ENCODE measurements at places on chromosomes 5 and 9. TPM values are rescaled to one million over a fixed set of nuclear protein-coding genes. Genes with fewer than 3 reads are reported as not detected.

DNA sequence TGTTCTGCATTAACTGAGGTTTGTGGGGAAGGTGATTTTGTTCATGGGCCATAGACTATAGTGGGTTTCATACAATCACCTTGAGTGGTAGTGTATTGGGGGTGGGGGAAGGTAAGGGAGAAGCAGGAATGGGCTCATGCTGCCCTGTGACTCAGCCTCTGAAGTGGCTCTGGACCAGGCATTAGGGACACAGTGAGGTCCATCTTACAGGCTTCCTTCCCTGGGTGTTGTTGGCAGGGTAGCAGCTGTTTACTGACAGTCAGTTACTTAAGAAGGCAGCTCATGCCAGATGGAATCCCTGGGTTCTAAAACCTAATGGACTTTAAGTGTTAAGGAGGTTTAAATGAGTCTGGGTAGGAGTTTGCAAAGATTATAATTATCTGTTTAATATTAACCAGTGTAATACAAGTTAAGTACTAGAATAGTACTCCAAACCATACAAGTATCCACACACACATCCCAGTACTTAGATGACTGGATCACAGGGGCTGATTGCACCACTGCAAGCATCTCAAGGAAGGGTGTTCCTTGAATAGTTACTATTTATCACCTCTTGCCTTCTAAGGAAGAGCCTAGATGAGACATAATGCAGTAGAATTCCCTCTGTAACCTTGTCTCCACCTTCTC lies 59.3 kb downstream of the CAST start:
- DNase-seq, result no peak

DNA sequence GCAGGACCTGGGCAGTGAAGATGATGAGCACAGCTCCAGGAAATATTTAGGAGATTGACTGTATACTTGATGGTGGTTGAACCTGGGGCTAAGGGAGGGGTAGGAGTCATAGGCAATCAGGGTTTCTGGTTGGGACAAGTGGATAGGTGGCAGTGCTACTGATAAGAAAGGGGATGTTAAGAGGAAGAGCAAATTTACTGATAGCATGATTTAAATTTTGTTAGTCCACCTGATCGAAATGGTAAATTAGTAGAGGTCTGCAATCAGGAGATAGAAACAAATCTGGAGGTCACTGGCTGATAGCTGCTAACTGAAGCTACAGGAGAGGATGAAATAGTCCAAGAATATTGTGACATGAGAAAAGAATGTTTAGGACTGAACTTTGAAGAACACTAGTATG lies 5.7 kb upstream of the C5orf34 start:
- no peak for DNase-seq

DNA sequence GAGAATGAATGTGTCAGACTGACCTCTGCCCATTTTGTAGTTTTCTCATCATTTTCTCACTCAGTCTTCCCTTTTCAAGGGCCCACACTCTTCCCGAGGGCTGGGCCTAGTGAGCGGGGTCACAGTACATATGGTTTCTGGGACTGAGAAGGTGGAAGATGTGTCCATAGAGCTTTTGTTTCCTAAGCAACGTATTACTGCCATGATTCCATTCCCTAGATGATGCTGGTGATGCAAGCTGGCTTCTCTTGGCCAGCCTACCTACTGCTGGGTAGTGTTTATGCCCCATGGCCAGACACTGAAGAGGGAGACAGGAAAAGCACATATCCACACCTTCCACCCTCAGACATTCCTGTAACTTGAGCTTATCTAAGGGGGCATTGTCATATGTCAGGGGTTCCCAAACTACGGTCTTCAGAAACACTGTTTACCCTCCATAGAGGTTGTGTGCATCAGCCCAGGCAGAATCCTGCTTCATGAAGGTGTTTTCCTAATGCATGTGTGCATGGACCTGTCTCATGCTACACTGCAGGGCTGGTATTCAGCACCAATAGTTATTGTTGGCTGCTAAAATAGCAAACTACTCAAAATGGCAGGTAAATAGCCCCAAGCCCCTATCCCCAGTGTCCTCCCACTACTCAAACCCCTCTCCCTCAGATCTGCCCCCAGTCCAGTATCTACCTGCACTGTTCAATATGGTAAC lies 9.5 kb downstream of the IRF1 start:
- DNase-seq, result no peak

- no peak for DNase-seq
These were observed 677 bp upstream of the ZNF79 start for GRCh38 chr9:127423476-127423933.

DNA sequence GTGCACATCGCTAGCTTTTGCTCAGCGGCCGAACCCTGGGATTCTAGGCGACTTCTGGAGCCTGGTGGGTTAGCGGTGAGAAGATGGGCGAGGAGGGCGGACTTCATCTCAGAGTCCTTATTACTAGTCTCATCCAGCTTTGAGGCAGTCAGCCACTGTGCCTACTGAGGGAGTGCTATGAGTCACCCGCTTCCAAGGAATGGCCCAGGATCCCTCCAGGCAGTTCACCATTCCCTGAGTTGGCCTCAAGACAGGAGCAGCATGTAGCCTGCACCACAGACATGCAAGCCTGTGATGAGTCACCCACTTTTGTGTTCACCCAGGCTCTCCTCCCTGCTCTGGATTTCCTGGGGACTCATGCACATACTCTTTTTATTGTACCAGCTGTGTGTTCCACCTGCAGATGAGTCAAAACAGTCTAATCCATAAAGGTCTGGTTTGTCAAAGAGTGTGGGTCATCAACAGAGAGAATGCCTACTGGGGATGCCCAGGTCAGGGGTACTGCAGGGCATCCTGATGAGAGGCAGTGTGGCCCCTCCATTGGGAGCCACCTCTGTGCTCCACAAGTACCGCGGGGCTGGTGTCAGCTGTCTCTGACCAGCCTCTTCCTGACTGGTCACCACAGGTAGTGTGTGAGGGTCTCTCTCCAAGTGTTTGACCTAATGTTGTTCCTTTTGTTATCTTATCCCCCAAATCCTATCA lies 20.2 kb downstream of the SLC22A5 start:
- DNase-seq, result no peak

DNA sequence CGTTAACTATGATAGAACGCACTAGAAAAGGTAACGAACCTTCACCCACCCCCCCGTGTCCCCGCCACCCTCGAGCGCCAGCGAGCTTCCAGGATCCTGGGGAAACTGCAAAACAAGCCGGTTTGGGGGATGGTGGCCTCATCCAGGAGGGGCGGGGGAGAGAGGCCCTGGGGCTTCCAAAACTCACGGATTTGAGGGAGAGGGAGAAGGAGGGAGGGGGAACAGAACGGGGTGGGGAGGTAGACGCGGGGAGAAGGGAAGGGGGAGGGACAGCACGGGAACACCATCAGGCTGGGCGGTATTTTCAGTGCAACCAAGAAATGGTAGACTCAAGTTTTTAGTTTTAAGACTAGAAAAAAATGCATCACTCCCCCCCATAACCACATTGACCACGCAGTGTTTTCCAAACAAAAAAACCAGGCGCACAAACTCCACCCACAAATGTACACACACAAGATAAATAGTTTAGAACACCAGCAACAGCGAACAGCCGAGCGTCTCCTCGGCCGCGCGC lies 1.4 kb downstream of the NRARP start:
- no peak for DNase-seq

DNA sequence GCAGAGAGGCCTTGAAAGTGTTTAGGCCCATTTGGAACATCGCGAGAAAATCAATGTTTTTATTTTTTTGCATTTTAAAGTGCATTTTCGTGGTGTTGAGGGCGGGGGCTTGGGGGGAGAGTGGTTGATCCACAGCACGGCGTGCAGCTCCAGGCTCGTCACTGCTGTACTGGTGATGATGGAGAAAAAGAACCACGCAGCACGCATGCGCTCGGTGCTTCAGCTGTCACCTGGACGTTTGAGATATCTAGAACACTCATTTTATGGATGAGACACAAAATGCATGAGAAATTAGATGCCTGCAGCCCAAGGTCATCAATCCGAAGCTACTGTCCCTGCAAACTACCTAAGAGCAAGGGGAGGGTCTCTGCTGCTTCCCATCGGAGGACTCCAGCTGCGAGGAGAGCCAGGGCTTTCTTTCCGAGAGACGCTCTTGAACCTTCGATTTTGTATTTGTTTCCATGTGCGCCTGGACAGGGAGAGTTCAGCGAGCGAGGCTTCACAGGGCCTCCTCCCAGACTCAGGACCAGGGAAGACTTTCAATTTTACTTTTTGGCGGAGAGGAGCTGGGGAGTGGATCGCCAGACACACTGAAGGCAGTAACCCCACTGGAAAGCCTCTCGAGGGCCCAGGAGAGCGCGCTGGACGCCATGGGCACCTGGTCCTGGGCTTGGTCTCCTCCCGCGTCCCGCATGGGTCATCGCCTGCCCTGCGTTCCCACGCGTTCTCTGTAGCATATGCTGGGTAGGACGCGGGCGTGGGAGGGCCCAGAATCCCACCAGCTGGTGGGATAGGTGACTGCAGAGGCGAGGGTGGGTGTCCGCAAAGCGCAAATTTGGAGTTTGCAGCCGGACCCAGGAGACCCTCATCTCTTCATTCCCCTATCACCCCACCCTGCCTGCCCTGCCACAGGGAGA lies 2.5 kb downstream of the DMRT2 start:
- peak; percentile 76 for DNase-seq

DNA sequence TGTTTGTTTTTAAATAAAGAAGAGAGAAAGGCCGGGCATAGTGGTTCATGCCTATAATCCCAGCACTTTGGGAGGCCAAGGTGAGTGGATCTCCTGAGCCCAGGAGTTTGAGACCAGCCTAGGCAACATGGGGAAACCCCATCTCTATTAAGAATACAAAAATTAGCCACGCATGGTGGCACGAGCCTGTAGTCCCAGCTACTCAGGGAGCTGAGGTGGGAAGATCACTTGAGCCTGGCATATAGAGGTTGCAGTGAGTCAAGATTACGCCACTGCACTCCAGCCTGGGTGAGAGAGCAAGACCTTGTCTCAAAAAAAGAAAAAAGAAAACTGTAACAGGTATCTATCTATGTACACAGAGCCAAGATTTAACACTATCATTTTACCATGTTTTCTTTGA lies 34.2 kb upstream of the CDC42SE2 start:
- no peak for DNase-seq

GRCh38 chr5:90853750-90854149 lies 295.2 kb downstream of the ADGRV1 start:
- DNase-seq, result no peak

- no peak for DNase-seq
These were observed 69.3 kb downstream of the CRB2 start for GRCh38 chr9:123425261-123425821.

DNA sequence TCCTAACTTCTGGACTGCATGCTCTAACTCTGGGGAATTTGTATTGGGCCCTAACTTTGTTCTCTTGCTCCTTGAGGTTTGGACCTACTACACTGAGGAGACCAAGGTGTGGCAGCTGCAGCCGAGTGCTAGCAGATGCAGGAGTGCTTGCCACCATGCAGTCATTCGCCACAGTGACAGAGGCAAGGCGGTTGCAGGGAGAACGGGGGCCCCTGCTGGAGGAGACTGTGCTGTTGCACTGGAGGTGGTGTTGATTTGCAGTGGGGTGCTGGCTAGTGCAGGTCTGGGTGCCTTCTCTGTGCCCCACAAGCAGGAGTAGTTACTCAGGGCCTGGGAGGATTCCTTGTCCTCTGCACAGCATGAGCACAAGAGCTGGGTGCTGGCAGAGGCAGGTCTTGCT lies 22.4 kb upstream of the DIRAS2 start:
- DNase-seq, result no peak

DNA sequence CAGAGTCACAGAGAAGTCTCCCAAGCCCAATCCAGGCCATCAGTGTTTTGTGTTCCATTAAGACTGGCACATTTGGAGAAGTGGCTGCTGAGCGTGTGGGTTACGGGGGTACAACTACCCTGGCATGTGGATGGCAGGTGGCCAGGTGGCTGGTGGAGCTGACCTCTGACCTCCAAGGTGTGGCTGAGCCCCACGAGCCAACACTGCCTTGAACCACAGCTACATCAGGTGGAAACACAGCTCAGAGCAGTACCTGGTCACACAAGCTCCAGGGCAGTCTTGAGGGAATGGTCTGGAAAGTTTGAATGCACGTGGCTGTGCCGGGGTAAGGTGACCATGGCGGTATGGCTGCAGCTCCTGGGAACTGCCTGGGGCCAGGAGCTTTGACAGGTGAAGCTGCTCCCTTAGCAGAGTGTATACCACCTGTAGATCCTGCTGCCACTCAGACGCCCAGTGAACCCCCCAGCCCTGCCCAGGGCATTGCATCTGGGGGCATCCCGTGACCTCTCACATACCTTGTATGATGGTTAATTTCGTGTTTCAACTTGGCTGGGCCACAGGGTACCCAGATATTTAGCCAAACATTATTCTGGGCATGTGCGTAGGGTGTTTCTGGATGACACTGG lies 207.9 kb downstream of the GADD45G start:
- DNase-seq, result no peak

DNA sequence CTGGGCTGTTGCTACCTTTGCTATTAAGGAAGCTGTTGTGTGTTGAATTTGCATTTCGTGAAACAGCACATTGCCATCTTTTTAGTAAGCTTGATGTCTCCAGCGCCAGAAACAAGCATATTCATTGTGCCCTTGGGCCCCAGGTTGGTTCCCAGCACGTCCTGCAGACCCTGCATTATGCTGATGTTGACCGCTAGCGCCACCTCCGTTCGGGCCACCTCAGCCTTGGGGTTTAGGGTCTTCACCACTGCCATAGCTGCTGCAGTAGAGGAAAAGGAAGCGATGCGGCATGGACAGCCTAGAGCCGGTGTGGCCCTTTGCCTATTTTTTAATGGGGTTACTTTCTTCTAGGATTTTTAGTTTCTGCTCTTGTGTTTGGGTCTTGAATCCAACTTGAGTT lies 23.8 kb upstream of the OTULIN start:
- no peak for DNase-seq

- no peak for DNase-seq
These were observed 422.3 kb downstream of the PRR16 start for GRCh38 chr5:120886351-120886860.

- DNase-seq, result no peak
These were observed 282.3 kb downstream of the TMEM167A start for GRCh38 chr5:82794876-82795275.

GRCh38 chr9:72592502-72593403 lies 71.3 kb downstream of the TMC1 start:
- peak; percentile 45 for DNase-seq

- peak; percentile 86 for DNase-seq
These were observed 1.5 kb downstream of the FBN2 start for GRCh38 chr5:128536254-128537220.

DNA sequence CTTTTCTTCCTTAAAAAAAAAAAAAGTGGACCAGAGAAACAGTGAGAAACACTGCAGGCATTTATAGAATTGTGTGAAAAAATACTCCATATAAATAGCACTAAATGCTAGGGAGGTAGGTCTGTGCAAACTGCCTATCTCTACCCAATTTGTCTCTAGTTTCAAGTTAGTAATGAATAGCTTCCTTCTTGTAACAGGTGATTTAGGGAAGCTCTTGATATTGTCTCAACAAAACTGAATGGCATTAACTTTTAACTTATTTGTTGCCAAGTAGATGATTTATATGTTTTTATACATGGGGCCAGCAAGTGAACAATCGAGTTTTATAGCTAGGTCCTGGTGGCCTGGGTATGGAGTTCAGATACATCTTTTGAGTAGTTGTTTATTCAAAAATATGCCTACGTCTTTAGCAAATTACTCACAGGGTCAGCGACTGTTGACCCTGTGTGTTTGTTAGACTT lies 283.6 kb downstream of the NR3C1 start:
- DNase-seq, result no peak

GRCh38 chr5:87885758-87886157 lies 382.9 kb downstream of the TMEM161B start:
- no peak for DNase-seq

C9orf153 gene
- polyA plus RNA-seq, result 0.28 TPM

IFNK gene
- polyA plus RNA-seq, result not detected

NFX1 gene
- polyA plus RNA-seq, result 21.6 TPM

ADRB2 gene
- polyA plus RNA-seq, result 2.1 TPM

GNG10 gene
- 55.5 TPM for polyA plus RNA-seq

GABRB2 gene
- polyA plus RNA-seq, result 2.0 TPM

SLC25A2 gene
- polyA plus RNA-seq, result not detected

ENTR1 gene
- polyA plus RNA-seq, result 35.6 TPM

FRMPD1 gene
- 6.1 TPM for polyA plus RNA-seq

All from muscle of back (tissue), 13 donors.